Activated naive CD8-positive, alpha-beta T cell treated with anti-CD3 and anti-CD28 coated beads, Interleukin-2, amount 10 ng/mL, durations not matched to agents 7 days and 5 days (primary cell): ENCODE measurements at places on chromosomes 16 and 17. TPM values are rescaled to one million over a fixed set of nuclear protein-coding genes. Genes with fewer than 3 reads are reported as not detected.

GRCh38 chr16:88353232-88353631 is 29.5 kb upstream of the ZNF469 start:
- no peak for DNase-seq
- H3K4me1 ChIP-seq: peaks cover 4% of the 10 kb centered on the region
- no peaks in the 10 kb centered on the region for H3K27me3 ChIP-seq

GRCh38 chr16:88662222-88662842 is 559 bp downstream of the MVD start:
- peaks cover 16% of the 10 kb centered on the region for H3K4me1 ChIP-seq
- peak; percentile 54 for DNase-seq
- H3K27ac ChIP-seq: peak overlapping the region; percentile 79

DNA sequence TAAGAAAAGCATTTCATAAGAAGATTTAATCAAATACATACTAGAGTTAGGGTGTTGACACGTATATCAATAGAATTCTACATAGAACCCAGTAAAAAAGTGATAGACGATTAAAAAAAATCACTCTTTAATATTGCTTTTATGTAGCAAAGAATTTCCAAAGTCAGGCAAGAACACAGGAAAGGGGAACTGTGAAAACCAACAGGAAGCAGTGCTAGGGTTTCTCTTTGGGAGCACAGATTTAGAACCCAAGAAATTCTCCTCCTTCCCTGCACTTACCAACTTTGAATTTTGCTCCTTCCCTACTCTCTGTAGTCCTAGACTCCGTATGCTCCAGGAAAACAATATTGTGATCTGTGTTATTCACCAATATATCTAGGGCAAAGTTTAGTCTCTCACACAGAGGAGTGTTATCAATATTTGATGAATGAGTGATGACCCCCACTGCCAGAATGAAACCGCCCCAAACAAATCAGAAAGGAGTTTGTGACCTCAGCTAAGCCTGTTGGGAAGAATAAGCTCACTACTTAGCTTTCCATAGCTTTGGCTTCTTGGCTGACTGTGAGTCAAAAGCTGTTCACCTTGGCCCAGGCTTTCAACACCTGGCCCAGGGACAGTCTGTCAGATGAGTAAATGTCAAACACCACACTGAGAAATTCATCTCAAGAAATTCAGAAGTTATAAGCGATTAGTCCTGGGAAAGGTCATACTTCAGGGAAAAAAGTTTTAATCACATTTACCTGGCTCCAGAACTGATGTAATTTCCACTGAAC is 8.6 kb downstream of the RFWD3 start:
- no peaks in the 10 kb centered on the region for H3K27me3 ChIP-seq
- no peak overlapping the region for H3K27ac ChIP-seq
- DNase-seq: no peak
- peaks cover 67% of the 10 kb centered on the region for H3K4me1 ChIP-seq
- peak overlapping the region; percentile 54 for H3K4me3 ChIP-seq
- peaks cover 52% of the 10 kb centered on the region for H3K36me3 ChIP-seq

- H3K36me3 ChIP-seq: no peaks in the 10 kb centered on the region
- no peak overlapping the region for H3K4me3 ChIP-seq
- no peak overlapping the region for H3K27ac ChIP-seq
These were observed 241.4 kb upstream of the DYNLRB2 start for GRCh38 chr16:80299416-80299815.

DNA sequence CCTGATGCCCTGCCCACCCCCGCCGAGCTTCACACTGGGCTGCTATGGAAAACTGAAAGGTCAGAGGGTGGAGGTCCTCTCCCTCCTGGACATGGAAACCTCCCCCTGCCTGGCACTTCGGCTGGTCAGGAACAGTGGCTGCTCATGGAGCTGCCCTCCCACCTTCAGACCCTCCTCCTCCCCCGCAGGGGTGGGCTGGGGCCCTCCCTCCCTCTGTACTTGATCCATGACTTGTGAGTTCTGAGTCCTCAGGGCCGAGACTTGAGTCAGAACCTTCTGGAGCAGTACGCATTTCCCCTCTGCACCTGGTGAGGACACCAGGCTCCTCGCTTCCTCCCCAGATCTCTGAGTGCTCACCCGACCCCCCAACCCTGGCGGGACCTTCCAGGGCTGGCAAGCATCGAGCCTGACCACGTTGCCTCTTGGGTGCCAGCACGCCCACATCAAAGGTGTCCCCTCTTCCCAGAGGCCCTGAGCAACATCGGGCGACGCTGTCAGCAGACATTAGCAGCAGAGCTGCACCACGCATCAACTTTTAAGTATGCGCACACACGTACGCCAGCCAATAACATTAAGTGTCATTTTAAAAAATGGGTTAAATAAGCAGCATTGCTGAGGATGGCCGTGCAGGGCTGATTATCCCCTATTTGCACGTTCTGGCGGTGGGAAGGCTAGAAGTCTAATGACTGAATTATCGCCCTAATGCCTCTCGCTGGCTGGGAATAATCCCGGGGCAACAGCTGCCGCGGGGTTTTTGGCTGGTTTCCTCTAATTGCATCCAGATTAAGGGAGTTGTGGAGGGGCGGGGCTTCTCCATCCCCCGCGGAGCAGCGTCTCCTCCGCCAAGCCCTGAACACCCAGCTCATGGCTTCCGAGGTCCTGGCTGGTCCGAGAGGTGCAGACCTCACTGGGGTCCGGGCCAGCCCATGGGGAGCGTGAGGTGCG is 98.0 kb downstream of the TBC1D16 start:
- H3K4me3 ChIP-seq: no peak overlapping the region
- H3K36me3 ChIP-seq: no peaks in the 10 kb centered on the region
- H3K27ac ChIP-seq: no peak overlapping the region

- H3K27ac ChIP-seq: no peak overlapping the region
- H3K27me3 ChIP-seq: no peaks in the 10 kb centered on the region
- H3K4me3 ChIP-seq: no peak overlapping the region
- H3K36me3 ChIP-seq: no peaks in the 10 kb centered on the region
These were observed 466.6 kb upstream of the ERCC4 start for GRCh38 chr16:13453325-13453724.

- no peak overlapping the region for H3K27ac ChIP-seq
- DNase-seq: no peak
- no peaks in the 10 kb centered on the region for H3K36me3 ChIP-seq
- no peak overlapping the region for H3K4me3 ChIP-seq
- peaks cover 1% of the 10 kb centered on the region for H3K4me1 ChIP-seq
- H3K27me3 ChIP-seq: no peaks in the 10 kb centered on the region
These were observed 70.4 kb downstream of the USP32 start for GRCh38 chr17:60321336-60322055.

DNA sequence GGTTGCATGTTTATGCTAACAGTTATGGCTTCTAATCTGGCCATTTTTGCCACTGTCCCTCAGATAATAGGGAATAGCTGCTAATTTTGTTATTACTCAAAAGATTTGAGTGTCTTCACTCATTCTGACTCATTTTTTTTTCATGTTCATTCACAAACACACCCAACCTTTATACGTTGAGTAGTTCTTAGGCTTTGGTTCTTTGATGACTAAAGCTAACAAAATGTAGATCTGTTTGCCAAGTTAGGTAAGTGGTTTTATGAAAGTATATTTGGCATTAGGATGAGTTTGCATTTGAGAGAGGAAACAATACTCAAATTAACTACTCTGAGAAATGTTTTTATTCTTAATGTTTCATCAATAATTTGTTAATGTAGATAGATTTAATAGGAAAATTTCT is 3.6 kb downstream of the MAP2K4 start:
- H3K4me1 ChIP-seq: peaks cover 55% of the 10 kb centered on the region
- H3K27ac ChIP-seq: no peak overlapping the region
- DNase-seq: no peak
- no peaks in the 10 kb centered on the region for H3K27me3 ChIP-seq
- peaks cover 27% of the 10 kb centered on the region for H3K36me3 ChIP-seq
- H3K4me3 ChIP-seq: no peak overlapping the region

DNA sequence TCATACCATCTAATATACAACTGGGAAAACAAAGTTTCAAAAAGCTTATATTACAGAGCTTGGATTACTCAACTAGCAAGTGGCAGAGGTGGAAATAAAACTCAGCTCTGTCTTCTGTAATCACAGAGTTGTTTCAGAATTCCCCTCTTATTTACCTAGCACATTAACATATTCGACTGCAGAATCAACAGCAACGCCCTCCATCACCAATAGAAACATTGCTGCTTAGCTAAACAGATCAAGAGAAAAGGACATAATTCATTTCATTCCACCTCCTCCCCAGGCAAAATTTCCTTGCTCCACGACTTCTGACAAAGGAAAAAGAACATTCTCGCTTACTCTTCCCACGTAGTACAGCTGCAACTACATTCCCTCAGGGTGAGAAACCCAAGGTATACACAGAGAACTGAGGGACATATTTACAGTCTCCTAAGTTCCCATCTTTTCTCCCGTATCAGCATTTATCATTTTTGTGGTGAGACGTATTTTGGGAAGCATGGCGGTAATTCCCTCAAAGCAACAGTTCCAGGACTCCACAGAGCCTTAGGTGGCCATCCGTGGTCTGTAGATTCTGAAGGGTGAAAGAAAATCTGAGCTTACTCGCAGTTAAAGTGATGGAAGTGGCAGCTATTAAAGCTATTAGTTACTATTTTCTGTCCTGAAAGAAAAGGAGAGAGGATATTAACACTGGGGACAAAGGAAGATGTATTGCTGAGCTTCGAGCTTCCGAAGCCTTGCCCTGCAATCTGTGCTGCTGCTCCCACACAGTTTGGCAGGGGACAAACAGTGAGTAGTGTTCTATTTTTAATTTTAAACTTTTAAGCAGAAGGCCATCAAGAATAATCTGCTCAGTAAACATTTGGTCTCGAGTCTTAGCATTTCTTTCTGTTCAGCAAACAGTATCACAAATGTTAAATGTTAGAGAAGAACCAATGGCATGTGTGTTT is 1296.2 kb downstream of the CDH8 start:
- no peak overlapping the region for H3K4me3 ChIP-seq
- H3K4me1 ChIP-seq: no peaks in the 10 kb centered on the region
- no peak for DNase-seq
- H3K27me3 ChIP-seq: no peaks in the 10 kb centered on the region
- H3K36me3 ChIP-seq: no peaks in the 10 kb centered on the region

DNA sequence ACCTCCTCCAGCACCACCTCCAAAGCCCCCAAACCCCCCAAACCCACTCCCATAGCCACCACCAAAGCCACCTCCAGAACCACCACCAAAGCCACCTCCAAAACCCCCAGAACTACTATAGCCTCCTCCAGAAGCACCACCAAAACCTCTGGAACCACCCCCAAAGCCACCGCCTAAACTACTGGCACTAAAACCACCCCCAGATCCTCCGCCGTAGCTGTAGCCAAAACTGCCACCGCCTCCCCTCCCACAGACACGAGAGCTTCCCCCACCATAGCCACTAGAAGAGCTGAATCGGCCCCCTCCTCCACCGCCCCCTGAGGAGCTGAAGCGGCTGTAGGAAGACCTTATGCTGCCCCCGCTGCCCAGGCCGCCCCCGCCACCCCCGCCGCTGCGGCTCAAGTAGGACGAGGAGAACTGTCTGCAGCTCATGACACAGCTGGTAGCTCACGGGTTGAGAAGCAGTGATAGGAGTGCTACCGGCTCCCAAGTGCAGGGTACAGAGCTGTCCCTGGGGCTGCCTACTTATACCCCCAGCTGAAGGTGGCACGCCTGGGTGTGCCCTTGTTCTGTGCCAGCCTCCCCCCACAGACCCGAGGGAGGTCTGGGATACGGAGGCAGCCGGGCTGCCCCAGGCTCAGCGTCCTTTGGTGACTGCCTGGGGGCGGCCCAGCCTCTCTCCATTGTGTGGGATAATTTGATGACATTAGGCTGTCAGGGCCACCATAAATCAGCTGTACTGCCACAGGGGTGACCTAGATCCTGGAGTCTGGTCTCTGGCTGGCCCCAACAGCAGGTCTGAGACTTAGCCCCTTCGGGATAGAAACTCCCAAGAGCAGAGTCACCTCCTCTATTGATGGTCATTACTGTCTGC is at the start of gene KRT9:
Gene KRT9 (minus strand): TSS at position 499 of the 874 bp plus-strand sequence. CDS start 67 bp downstream, at position 432.
- peaks cover 4% of the 10 kb centered on the region for H3K36me3 ChIP-seq
- peaks cover 13% of the 10 kb centered on the region for H3K27me3 ChIP-seq
- DNase-seq: no peak
- peaks cover 4% of the 10 kb centered on the region for H3K4me1 ChIP-seq

- peaks cover 45% of the 10 kb centered on the region for H3K36me3 ChIP-seq
- peak overlapping the region; percentile 71 for H3K27ac ChIP-seq
- peak overlapping the region; percentile 17 for H3K4me3 ChIP-seq
- H3K4me1 ChIP-seq: peaks cover 34% of the 10 kb centered on the region
These were observed 20.3 kb downstream of the KPNB1 start for GRCh38 chr17:47670064-47670463.

DNA sequence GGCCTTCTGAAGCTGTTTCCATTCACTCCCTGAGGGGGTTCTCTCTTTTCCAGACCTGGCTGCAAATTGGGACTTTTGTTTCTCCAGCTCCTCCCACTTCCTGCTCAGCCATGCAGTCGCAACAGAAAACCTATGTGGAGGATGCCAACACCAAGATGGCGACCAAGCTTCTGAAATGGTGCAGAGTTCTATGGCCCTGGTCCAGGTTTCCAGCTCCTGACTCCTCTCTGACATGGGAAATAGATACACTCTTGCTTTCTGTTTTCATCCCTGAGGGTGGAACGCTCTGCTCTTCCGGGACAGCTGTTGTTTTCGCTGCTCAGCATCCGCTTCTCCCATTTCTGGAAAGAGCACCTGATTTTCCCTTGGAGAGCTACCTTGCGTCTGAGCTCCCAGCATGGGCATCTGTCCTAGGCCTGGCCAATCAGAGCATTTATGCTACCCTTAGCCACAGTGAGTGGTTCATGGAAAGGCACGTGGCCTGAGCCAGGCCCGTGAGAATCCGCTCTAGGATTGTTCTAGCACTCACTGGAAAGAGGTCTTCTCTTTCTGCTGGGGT is 8.1 kb downstream of the GPRC5B start:
- no peak for DNase-seq
- H3K4me1 ChIP-seq: peaks cover 2% of the 10 kb centered on the region
- peaks cover 11% of the 10 kb centered on the region for H3K27me3 ChIP-seq
- no peak overlapping the region for H3K4me3 ChIP-seq
- H3K36me3 ChIP-seq: no peaks in the 10 kb centered on the region

DNA sequence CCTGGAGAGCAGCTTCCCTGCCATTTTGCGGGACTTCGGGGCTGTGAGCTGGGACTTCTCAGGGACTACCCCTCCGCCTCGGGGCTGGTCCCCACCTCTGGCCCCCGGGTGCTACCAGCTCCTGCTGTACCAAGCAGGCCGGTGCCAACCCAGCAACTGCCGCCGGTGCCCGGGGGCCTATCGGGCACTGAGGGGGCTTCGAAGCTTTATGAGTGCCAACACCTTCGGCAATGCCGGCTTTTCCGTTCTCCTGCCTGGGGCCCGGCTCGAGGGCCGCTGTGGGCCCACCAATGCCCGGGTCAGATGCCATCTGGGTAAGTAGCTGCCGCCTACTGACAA is 1.3 kb downstream of the ASPHD1 start:
- no peak overlapping the region for H3K4me3 ChIP-seq
- H3K27ac ChIP-seq: no peak overlapping the region
- H3K36me3 ChIP-seq: no peaks in the 10 kb centered on the region
- peaks cover 29% of the 10 kb centered on the region for H3K27me3 ChIP-seq
- DNase-seq: no peak

- H3K27me3 ChIP-seq: peaks cover 15% of the 10 kb centered on the region
- H3K27ac ChIP-seq: no peak overlapping the region
- no peak for DNase-seq
These were observed 270.2 kb upstream of the RPL38 start for GRCh38 chr17:73933164-73933766.

Gene SEZ6
- not detected for total RNA-seq

Gene IRX5
- not detected for total RNA-seq

Gene ADAP2
- total RNA-seq: 2.4 TPM

Gene TNRC6C
- 74.7 TPM for total RNA-seq

Gene HEXD
- total RNA-seq: 84.8 TPM

Gene GJC1
- 1.4 TPM for total RNA-seq

Gene ETV4
- total RNA-seq: 1.6 TPM

Gene SLC35G6
- total RNA-seq: not detected

Gene EXOC7
- 163 TPM for total RNA-seq

Gene GGT6
- not detected for total RNA-seq

Gene COA3
- total RNA-seq: 38.5 TPM

Gene KRT31
- total RNA-seq: not detected

Gene OTOP3
- not detected for total RNA-seq

Gene TAT
- total RNA-seq: not detected

Gene PIPOX
- 3.0 TPM for total RNA-seq
